Iris pigment epithelial cell (primary cell): ENCODE measurements at places on chromosomes 4 and X.
A peak's percentile ranks its signal among the peaks of the same experiment; 100 is the strongest.

DNA sequence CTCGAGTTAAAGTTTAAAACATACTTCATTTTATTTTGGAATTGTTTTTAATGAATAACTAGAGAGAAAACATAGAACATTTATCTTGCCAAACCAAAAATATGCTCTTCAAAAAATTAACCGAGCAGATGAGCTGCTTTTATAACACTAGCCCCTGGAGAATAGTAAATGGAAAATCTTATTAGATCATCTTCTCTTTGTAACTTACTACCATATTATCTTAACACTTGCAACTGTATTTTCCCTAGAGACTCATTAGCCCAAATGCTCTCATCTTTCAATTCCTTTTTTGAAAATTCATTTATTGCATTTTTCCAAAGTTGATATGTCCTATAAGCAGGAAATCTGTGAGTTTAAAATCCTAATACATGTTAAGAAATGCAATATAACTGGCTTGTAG, 143.3 kb downstream of the CAMK2D start:
- no peak for DNase-seq

DNA sequence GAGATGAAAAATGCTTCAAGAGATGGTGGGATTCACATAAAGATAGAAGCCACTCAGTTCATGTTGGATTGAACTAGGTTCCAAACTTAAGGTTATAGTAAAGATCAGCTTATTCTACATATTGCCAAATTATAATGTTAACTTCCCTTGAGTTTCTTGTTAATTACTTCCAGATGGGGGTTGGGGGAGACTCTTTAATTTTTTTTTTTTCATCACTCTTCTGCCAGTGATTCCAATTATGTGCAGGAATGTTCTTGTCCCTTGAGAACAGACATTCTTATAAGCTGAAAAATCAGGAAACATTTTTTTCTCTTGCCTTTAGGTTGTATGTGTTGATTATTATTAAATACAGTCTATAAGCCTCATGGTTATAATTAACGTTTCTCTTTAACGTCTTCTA, 30.0 kb downstream of the MND1 start:
- DNase-seq = no peak

DNA sequence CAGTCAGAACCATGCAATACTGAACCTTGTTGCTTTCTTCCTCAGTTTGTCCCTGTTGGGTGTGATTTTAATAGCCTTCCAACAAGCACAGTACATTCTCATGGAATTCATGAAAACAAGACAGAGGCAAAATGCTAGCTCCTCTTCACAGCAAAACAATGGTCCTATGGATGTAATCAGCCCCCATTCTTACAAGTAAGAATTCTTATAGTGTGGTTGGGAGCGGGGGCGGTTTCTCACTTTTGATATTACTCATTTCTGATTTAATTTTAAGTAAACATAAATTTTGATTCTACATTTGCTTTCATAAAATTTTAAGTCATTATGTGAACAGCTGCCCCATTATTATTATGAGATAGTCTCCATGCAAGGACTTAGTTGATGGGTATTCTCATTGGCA, 80.8 kb upstream of the TLR2 start:
- DNase-seq = no peak

- DNase-seq = no peak
Measured at GRCh38 chr4:25900310-25900709, 13.7 kb upstream of the SMIM20 start.

DNA sequence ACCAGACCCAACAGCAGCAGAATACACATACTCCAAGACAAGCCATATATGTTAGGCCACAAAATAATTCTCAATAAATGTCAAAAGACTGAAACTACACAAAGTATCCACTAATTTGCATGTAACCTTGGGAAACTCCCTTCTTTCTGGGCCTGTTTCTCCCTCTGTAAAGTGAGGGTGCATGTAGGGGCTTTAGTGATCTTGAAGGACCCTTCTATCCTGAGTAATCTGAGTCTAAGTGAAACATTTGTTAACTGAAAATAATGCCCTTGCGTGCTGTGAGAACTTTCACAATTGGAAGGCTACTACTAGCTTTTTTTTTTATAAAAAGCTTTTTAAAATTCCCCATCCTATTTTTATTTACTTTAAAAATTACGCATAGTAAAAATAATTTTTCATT, 125.2 kb downstream of the NEXMIF start:
- DNase-seq = no peak

- DNase-seq = no peak
Measured at GRCh38 chrX:71082124-71082647, 13.5 kb upstream of the FOXO4 start.

DNA sequence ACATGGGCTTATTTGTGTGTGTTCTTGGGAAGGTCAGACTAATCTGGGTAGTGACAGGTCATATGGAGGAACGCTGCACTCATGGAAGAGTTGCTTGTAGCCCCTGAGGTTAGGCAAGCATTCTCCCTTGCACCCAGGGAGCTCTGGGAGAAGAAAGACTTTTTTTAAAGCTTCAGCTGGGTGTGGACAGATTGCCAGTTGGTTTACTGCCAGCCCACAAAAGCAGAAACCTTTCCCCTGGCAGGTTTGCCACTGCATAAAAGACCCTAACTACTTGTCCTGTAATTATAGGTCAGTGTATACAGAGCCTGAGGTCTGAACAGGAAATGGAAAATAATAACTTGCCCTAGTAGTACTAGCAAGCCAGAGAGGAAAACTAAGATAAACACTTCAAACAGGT, 7.4 kb upstream of the NFKB1 start:
- DNase-seq = no peak

GRCh38 chr4:155694100-155694785, 27.6 kb downstream of the GUCY1A1 start:
- DNase-seq = no peak

GRCh38 chr4:98027827-98028226, 115.4 kb downstream of the STPG2 start:
- DNase-seq = peak; percentile 25

DNA sequence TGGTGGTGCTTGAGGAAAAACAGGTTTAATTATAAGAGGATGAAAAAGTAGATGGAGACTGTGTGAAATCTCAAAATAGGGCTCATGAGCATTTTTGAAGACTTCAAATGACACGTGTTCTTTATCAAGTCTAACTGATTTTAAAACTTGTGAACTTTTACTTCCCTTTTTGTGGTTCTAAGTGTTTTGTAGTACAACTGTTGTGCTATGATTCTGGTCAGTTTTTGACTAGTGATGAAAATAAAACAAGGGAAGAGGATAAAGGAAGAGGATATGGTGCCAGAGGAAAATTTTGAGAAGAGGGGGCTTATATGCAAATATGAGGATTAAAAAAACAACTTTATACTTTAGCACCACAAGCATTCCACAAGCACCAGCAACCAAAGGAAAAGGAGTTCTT, 644.0 kb downstream of the RPA4 start:
- DNase-seq = no peak

DNA sequence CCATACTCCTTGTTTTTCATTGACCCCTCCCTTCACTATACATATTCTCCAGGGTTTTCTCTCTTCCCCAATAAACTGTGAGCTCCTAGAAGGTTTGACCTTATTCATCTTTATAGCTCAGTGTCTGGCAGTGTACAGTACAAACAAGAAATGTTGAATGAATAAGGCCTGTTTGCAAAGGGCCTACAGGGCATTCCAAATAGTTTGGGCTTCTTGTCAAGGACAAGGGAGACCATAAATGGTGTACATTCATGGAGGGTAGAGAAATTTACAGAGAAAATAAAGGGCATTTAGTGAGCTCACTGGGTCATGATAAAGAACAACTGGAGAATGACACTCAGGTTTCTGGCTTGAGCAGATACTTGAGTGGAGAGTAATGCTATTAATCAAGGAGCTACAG, 47.5 kb upstream of the EIF1AX start:
- DNase-seq = no peak

DNA sequence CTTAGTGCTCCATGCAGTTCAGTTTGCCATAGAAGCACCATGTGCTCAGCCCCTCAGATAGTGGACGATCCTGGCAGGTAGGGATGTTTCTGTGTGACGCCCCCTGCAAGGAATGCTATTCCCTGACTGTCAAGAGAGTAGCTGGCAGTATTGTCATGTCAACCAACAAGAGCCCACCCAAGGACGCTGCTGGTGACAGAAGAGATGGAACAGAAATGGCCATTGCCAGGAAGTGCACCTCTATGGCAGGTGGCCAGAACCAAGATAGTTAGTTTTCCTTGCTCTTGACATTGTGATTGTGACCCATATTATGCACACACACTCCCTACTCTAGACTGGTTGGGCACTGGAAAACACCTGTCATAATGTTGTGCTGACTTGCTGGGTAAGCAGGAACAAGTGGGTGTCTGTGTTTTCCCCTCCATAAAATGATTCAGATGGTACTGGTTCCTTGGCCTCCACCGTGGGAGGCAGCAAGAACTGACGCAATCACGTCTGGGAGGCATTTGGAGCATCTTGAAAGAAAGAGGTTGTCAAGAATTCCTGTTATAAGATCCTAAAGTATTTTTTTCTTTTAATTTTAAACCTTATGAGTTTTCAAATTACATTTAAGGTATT, 507.9 kb downstream of the MID1IP1 start:
- DNase-seq = peak; percentile 76

GRCh38 chrX:102593367-102593766, 5.9 kb upstream of the ARMCX5 start:
- DNase-seq = no peak

- DNase-seq = peak; percentile 0
Measured at GRCh38 chr4:80500613-80501012, 165.1 kb downstream of the CFAP299 start.

- peak; percentile 31 for DNase-seq
Measured at GRCh38 chr4:152052451-152053057, 291.7 kb upstream of the GATB start.

DNA sequence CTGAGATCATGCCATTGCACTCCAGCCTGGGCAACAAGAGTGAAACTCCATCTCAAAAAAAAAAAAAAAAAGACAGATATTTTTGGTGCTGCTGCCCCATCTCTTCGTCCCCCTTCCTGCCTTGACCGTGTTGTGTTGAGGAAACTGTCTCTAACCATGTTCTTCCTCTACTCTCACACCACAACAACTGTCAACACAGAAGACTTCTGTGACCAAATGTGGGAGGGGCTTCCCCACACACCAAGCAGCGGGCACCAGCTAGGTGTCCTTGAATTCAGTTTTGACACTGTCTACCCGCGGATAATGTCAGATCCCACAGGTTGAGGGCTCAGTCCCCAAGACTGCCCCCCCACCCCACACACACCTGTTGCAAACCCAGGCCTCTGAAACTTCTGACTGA, 104.7 kb upstream of the BCOR start:
- no peak for DNase-seq

DNA sequence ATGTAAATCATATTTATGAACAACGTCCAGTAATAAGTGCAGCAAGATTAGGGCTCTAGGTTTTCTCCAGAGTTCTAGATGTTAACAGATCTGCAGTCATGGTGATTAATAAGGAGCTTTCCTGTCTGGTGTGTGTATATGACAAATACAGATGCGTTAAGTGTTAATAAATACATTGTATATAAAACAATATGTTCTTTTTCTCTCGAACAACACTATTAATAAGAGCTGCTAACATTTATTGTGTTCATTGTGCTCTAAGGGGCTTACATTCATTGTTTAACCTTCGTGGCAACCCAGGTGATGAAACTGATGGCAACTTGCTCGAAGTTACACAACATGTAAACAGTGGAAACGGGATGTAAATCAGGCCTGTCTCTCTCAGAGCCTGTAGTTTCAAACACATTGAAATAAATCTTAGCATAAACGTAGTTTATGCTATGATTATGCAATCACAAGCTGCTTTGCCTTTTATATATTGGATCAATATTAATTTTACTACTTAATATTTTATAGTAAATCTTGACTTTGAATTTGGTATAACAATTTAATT, 547 bp upstream of the CLGN start:
- DNase-seq = peak; percentile 3

DNA sequence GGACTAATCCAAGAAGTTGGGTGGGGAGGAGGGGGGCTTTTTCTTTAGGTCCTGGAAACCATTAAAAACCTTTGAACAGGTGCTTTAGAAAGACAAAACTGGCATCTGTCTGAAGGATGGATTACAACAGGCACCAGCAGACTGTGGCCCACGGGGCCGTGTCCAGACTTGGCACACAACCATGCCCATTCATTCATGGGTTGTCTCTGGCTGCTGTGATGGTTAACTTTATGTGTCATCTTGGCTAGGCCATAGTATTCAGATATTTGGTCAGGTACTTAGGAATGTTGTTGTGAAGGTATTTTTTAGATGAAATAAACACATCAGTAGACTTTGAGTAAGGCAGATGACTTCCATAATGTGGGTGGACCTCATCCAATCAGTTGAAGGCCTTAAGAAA, 45.5 kb downstream of the TBL1X start:
- no peak for DNase-seq

DNA sequence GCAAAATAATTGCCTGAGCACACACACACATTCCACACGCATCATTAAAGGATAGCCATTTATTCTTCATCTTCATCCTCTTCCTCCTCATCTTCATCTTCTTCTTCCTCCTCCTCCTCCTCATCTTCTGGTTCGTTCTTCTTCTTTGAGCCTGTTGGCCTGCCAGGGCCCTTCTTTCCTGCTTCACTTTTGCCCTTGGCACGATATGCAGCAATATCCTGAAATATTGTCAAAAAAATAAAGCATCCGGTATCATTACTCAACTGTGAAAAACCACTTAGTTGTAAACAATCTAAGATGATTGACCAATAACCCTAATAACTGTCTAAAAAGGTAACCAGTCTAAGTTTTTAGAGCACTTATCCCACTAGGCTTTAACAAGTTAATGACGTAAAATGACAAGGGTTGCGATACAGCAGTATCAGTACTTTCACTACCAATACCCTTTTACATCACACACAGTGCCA, 2.1 kb downstream of the HMGB2 start:
- DNase-seq = peak; percentile 68

GRCh38 chrX:39730662-39731329, 367.0 kb downstream of the BCOR start:
- DNase-seq = peak; percentile 74
